COR-L47 (cell line): ENCODE measurements at places on chromosomes 5 and 9.
A peak's percentile ranks its signal among the peaks of the same experiment; 100 is the strongest.

- peak; percentile 25 for DNase-seq
Observed at GRCh38 chr5:65482736-65483545, 1.2 kb upstream of the ADAMTS6 start.

DNA sequence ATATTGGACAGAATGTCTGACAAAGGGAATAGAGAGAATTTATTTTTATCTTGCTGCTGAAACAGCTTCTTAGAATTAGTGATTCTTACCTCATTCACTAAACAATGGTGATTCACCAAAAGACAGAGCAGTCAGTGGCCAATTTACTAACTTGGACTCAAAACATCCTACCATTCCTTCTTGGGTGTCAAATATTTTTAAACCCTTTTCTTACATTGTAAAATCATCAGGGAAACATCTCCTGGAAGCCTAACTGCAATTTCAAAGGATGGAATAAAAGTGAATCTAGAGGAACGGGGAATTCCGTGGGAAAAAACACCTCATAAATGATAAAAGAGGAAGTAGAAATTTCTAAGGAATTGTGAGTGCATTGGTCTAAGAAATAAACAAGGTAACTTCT is 97.7 kb downstream of the LHFPL2 start:
- no peak for DNase-seq

DNA sequence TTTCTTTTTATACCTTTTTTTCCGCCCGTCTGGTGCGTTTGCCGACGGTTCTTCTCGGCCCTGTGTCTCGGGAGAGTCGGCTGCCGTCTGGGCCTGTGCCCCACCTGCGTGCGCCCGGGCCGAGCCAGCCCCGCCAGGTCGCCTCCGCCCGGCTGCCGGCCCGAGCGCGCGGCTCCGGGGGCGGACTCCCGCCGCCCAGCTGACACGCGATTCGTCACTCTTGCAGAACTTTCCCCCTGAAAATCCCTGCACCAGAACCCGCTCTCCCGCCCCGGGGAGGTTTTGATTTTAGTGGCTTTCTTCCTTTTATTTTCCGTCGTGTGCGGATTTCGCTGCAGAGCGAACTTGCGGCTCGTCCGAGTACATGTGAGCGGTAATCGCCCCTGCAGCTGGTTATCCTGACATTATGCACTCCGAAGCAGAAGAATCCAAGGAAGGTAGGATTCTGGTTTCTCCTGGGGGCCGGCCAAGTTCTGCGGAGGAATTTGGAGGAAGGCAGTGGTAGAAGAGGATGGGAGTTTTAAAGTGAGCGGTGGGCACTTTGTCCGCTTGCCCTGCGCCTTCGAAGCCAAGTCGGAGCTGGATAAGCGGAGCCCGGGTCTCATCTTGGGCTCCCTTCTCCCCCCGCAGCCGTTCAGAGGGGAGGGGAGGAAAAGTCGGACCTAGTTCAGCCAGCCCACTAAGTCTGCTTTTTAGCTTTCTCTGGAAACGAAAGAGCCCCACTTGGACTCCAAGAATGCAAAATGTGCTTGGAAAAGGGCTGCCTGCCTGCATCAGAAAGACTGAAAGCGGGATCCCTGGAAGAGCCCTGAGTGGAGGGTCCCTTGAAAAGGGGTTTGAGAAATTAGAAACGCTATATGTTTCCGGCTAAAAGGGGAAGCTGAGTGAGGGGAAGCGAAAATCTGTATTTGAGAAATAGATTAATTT is at the start of gene TNFAIP8:
Gene TNFAIP8 (plus strand): TSS at position 335 of the 927 bp plus-strand sequence. CDS start 72 bp downstream, at position 407.
- no peak for DNase-seq

DNA sequence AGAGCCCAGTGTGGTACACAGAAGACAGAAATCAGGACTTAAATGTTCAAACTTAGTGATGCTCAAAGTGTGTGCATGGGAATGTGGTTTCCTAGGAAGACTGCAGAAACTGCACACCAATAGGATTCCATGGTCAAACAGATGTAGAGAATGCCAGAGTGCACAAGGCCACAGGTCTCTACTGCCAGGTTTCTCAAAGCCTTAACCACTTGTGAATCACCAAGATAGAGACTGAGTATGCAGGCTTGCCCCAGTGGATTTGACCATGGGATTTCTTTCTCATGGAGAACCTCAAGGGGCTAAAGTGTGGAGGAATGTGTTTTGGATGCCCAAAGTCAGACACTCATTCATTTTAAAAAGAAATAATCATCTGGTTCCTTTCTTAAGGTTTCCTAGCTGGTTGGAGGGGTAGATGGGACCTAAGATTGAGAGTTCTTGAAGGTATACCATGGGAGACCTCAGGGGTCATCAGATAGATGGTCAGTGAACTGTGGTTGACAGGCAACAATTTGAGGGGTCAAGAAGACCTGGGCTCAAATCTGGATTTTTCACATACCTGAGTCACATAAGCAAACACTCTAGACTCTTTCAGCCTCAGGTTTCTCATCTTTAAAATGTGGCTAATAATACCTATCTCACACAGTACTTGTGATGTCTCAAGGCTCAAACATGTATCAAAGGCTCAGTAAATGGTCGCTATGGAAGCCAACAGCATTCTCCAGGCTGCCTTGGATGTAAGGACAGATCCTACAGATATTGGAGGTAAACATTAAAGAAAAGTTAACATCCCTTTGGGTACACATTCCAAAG is 81.1 kb downstream of the BOD1 start:
- no peak for DNase-seq

- DNase-seq, result no peak
Observed at GRCh38 chr5:548256-548655, 24.0 kb upstream of the SLC9A3 start.

DNA sequence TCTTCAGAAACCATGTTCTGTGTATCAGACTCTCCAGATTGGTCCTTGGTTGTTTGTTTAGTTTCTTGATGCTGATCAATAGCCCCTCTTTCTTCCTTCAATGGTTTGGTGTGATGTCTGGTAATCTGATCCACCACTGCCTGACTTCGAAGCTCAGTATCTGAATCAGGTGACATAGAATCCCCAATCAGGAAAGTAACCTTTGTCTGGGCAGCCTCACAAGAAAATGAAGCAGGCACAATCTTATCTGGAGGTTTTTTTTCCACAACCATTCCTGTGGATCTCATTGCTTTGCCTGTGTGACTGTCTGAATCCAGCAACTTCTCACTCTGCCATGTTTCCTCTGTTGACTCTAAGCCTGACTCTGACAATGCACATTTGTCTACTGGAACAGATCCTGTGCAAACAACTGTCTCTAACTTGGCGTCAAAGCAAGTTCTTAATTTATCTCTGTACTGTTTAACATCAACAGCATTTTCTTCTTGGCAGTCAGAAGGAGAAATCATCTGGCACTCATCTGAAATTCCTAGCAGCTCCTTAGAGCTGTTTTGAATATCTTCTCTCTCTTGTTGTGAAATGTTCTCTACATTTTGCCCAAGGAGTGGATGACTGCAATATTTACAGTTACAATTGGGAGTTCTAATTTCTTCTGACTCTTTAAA is 37.1 kb upstream of the RAPGEF6 start:
- no peak for DNase-seq

GRCh38 chr9:351916-352315 is 137.3 kb downstream of the DOCK8 start:
- no peak for DNase-seq

- DNase-seq, result peak; percentile 57
Observed at GRCh38 chr5:143024228-143024920, 254.2 kb downstream of the ARHGAP26 start.

- no peak for DNase-seq
Observed at GRCh38 chr9:128065907-128066712, 1.0 kb downstream of the NAIF1 start.

DNA sequence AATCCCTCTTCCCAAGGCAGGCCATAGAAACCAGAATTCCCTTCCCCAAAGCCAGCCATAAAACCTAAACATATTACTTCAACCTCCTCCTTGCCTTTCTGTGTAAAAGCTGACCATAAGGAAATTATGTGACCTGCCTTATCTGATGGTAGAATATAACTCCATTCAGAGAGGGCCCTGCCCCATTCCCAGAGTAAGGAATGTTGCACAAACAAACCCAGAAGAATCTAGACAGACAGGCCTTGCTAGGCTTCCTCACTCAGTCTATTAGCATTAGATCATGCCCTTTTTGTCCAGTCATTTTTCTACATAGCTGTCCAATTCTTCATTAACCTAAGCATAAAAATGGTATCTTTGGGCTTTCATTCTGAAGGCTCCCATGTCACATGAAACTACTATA is 17.8 kb upstream of the IFNB1 start:
- DNase-seq, result no peak

DNA sequence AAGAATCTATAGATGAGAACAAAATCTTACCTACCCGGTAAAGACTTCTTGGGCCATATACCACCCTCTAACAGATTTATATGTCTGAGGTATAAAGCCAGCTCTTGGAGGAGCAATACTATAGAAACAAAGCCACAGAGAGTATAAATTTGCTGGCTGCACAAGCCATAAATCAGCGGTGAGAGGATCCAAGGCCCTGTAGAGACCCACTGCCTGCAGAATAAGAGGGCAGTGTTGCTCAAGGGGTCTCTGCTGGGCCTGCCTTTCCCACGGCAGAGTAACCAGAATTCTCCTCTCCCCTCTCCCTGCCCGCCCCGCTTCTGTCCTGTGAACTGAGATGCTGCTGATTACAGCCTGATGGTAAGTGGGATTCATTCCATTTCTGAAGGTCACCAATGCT is 89.2 kb downstream of the NDFIP1 start:
- DNase-seq, result no peak

DNA sequence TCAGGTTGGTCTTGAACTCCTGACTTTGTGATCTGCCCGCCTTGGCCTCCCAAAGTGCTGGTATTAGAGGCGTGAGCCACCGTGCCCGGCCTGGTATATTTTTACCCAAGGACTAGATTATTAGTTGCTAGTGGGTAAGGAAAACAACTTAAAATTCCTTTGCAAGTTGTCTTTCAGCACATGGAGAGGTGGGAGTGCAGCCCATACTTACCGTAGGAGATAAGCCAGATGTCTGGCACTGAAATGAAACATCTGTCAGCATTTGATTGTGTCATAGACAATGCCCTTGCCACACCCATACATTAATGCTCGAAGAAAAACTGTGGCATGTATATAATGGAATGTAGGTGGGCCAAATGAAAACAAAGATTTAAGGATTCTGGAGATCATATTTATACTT is 36.6 kb upstream of the ANKH start:
- no peak for DNase-seq

- peak; percentile 7 for DNase-seq
Observed at GRCh38 chr9:19935422-19935821, 146.6 kb upstream of the SLC24A2 start.

- DNase-seq, result peak; percentile 60
Observed at GRCh38 chr9:38622288-38622674, 1.9 kb upstream of the ANKRD18A start.

- peak; percentile 53 for DNase-seq
Observed at GRCh38 chr5:172714491-172715420, 56.2 kb downstream of the DUSP1 start.

DNA sequence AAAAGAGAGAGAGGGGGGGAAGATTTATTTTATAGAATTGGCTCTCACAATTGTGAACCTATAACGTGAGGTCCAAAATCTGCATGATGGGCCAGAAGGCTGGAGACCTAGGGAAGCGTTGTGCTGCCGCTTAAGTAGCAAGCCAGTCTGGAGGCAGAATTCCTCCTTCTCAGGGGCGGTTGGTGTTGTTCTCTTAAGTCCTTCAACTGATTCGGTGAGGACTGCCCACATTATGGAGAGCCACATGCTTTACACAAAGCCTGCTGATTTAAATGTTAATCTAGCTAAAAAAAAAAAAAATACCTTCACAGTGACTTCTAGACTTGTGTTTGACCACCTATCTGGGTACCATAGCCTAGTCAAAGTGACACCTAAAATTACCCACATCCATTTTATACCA is 64.2 kb upstream of the CKS2 start:
- DNase-seq, result no peak

DNA sequence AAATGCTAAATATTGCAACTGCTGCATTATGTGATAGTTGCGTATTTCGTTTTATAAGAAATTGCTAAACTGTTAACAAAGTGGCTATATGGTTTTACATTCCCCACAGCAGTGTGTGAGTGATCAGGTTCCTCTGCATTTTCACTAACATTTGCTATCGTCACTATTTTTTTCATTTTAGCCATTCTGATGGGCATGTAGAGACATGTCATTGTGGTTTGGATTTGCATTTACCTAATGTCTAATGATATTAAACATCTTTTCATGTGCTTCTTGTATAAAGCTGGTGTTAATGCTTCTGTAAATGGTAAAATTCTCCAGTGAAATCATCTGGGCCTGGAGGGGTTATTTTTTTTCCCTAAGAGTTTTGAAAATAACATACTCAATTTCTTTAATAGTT is 61.6 kb downstream of the ERCC6L2 start:
- no peak for DNase-seq

DNA sequence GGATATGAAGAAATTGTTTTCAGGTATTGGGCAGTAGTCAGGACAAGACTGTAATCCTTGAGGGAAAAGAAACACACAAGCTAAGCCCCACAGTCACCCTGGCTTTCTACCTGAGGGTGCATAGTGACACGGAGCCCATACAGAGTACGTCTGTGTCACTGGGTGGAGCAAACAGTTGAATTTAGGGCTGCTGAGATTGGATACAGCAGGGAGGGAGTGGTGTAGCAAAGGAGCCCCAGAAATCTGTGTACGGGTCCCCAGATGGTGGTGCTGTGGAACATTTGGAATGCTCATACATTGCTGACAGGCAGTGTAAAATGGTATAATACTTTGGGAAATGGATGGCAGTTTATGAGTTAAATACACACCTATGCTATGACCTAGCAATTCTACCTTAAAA is 5.1 kb downstream of the TRMT10B start:
- no peak for DNase-seq

- DNase-seq, result peak; percentile 51
Observed at GRCh38 chr5:64384765-64385164, 121.0 kb upstream of the RGS7BP start.

GRCh38 chr5:115842089-115842935 is 577 bp downstream of the AP3S1 start:
- DNase-seq, result peak; percentile 77

GRCh38 chr5:14870337-14871213 is 1.0 kb downstream of the ANKH start:
- peak; percentile 45 for DNase-seq

GRCh38 chr9:94085062-94085639 is 887 bp downstream of the PTPDC1 start:
- no peak for DNase-seq

DNA sequence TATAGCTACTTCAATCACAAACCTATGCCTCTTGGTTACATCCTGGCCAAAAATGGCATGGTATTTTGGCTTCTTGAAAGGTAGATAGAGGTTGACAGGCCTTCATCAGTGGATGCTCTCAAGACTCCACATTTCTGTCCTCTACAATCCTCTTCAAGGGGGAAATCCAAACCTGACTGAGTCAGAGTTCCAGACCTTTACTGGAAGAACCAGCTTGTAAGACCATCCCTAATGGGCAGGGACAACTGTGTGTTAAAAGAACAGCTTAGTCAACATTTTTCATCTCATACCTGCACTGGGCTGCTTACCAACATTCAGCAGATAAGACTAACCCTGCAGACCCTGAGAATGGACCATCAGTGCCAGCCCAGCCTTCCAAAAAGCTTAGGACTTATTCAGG is 155.7 kb downstream of the CDK5RAP2 start:
- no peak for DNase-seq
